ENCODE measurements at places on chromosomes 7 and 10.

GRCh38 chr7:138825049-138825721 is 27.2 kb upstream of the ATP6V0A4 start:
- no peak for DNase-seq

- no peak for DNase-seq
Observed at GRCh38 chr10:22573820-22574569, 140.4 kb downstream of the PIP4K2A start.

- DNase-seq = no peak
Observed at GRCh38 chr10:78081292-78081691, 47.6 kb downstream of the RPS24 start.

- no peak for DNase-seq
Observed at GRCh38 chr10:132600416-132600815, 62.8 kb downstream of the INPP5A start.

- no peak for DNase-seq
Observed at GRCh38 chr10:5447611-5448071, 35.3 kb downstream of the NET1 start.

- no peak for DNase-seq
Observed at GRCh38 chr7:51927738-51928137, 611.1 kb upstream of the COBL start.

DNA sequence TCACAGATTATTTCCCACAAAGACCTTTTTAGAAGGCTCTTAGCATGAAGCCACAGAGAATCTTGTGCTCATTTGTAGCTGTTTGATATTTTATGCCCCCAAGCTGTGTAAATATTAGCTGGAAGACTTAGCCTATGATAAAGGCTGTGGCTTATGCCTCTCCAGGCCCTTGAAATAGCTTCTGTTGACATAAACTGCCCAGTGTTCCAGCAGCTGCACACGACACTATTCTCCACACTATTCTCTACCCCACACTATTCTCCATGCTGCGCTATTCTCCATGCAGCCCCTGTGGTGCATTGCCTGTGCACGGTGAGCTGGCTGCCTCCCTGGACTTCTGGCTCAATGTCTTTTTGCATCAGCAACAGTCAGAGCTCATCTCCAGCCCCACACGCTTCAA is 13.1 kb downstream of the DDC start:
- DNase-seq = no peak

DNA sequence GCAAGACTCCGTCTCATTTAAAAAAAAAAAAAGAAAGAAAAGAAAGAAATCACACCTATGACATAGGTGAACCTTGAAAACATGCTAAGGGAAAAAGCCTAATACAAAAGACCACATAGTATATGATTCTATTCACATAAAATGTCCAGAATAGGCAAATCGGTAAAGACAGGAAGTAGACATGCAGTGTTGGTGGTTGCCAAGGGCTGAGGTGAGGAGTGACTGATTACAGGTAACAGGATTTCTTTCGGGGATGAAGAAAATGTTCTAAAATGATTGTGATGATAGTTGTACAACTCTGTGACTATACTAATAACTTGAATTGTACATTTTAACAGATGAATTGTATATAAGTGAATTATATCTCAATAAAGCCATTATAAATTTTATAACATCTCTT is 3.3 kb downstream of the XPNPEP1 start:
- DNase-seq = no peak

DNA sequence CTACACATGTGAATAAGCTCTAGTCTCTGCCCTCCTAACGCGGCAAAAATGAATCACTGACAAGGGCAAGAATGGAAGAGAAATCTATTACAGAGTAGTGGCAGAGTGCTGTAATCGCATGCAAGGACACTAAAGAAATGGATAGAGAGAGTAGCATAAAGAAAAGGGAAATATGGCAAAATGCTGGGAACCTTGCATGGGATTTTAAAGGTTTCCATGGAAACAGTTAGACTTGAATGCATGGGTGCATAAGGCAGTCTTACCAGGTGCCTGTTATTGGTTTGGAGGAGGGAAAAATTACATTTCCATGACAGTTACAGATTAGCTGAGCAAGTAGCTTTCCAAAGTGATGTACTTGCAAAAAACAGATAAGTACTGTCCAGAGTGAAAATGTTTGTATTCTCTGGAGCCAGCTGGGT is 233.4 kb downstream of the PTN start:
- no peak for DNase-seq

DNA sequence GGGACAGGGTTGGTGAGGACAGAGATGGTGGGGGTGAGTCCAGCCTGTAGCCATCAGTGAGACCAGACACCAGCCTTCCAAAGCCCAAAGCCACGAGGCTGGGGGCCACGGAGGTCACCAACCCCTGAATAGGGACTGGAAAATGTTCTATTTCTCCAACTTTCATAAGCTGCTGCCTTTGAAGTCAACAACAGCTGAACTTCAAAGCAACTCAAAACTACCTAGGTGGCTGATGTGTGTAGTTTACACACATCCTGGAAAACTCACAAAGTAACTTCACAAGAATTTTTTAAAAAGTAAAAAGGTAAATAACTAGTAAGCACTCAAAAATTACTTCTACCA is 88.8 kb downstream of the CHST15 start:
- no peak for DNase-seq

DNA sequence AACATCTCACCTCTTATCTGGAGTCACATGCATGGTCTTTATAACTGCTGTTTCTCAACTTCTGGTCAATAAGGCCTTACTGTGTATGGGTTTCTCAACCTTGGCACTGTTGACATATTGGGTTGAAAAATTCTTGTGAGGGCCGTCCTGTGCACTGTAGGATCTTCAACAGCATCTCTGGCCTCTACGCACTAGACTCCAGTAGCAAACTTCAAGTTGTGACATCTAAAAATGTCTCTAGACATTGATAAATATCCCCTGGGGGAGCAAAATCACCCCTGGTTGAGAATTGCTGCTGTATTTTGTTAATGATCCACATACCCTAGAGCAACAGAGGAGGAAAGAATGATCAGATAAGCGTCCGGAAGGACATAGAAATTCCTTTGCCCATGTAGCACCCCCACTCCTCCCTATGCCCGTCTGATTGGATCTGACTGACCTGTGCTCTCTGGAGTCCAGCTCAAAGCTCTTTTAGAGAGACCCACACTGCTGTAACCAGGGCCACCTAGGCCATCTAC is 423.5 kb upstream of the ZMIZ1 start:
- no peak for DNase-seq

GRCh38 chr7:140611641-140612040 is 29.0 kb downstream of the DENND2A start:
- no peak for DNase-seq

DNA sequence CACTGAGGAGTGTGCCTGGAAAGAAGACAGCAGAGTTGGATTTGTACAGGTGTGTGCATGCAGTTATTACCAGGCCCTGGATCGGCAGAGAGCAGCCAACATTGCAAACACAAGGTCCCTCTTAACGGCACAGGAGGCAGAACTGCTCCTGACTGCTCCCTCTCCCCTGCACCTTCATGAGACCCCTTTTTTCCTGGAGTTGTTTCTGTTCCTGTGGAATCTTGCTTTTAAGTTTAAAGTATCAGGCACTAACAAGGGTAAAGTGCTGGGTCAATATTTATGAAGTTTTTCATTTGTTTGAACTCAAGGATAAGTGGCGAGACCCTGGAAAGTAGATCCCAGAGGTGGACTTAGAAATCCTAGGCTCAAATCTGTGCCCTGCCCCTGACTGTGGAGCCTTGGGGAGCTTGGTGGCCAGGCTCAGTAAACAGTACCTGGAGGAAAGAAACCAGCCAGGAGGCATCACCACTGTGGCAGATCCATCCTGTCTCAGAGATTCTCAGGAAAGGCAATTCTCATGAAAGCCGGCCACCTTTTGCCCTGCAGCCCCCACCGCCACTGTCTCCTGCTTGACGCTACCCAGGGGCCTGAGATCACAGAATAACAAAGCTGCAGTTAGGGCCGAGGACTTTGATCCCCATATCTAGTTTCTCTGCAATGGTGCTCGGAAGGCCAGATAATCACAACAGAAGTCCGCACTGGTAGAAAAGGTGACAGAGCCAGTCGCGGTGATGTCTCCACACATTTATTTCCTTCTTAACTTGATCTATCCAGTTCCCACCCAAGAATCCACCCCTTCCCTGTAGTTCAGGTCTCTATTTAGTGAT is 36.7 kb downstream of the DDC start:
- no peak for DNase-seq

DNA sequence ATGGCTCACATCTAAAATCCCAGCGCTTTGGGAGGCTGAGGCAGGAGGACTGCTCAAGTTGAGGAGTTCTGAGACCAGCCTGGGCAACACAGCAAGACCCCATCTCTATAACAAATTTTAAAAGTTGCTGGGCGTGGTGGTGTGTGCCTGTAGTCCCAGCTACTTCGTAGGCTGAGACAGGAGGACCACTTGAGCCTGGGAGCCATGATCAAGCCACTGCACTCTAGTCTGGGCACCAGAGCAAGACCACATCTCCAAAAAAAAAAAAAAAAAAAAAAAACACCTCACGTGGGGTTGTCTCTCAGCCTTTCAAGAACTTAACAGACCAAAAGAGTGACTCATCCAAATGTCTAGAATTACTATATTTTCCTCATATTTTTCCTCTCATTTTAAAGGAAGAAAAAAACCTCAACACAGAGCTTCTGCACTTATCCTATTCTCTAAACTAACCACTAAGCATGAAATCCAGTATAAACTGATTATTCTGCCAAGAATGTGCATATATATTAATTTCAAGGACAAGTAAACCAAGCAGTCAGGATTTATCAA is 46.3 kb downstream of the CUL2 start:
- DNase-seq = no peak

GRCh38 chr10:47025540-47026300 is 114.5 kb downstream of the PTPN20 start:
- no peak for DNase-seq

- DNase-seq = no peak
Observed at GRCh38 chr10:44045020-44045419, 339.9 kb downstream of the CXCL12 start.

DNA sequence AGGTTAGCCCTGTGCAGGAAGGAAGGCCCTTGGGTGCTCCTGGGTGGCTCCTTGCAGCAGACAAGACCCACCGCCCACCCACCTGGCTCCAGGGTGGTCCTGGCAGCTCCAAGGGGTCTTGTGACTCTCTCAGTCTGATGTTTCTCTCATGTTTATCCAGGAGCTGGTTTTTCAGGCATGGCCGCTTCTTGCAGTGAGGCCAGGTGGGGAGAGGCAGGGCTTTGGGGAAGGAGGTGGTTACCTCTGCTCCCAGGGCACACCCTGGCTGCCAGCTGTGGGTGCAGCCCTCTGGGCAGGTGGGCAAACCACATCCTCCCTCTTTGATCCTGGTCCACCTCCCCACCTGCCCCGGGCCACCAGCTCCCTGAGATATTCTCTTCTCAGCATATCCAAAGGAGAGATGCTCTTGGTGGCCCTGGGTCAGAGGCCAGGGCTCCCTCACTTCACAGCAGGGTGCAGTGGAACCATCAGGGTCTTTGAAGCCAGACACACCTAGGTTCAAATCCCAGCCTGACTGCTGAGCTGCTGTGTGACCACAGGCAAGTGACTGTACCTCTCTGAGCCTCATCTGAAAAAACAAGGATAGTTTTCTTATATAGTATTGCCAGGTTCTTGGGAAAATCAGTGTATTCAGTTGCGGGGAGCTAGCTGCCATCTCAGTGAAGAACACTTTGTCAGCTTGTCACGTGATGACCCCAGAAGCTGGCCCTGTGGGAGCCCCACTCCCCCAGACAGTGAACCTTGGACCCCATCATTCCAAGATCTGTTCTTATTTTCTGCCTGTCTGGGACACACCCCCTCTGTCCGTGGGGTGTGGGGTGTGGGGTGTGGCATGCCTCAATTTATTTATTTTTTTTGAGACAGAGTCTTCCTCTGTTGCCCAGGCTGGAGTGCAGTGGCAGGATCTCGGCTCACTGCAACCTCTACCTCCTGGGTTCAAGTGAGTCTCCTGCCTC is 11.5 kb downstream of the GTF2IRD1 start:
- no peak for DNase-seq
